ENCODE measurements at places on chromosomes 7 and 10.
A peak's percentile ranks its signal among the peaks of the same experiment; 100 is the strongest.

GRCh38 chr10:34351161-34351560 is 463.9 kb downstream of the PARD3 start:
- no peak for DNase-seq

GRCh38 chr10:115861864-115862263 is 411.1 kb downstream of the GFRA1 start:
- DNase-seq, result no peak

DNA sequence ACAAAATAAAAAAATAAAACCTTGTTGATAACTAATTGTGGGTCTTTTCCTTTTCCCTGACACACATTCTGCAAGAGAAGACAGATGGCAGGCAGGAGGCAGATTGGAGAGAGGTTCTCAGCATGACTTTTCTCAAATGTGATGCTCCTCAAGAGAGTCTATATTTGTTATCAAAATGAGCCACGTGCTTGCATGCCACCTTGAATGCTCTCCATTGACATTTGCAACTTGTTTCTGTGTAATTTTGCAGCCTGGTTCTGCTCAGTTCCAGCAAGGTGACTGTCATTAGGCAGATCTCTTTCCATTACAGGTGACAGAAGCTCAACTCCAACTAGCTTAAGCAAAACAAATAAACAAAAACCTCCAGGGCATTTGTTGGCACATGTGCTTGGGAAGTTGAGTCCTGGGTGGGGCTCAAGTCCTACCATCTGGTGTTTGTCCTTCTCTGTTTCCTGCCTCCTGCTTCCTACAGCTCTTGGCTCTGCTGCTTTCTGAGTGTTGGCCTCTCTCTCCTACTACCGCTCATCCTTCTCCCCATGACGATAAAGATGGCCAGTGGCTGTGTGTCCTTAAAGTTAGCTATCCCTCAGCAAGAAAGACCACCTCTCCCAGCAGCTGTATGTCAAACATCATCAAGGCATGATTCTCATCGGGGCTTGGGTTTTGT is 56.7 kb downstream of the GRK5 start:
- no peak for DNase-seq

GRCh38 chr10:1440897-1441296 is 296.4 kb downstream of the ADARB2 start:
- DNase-seq, result no peak

DNA sequence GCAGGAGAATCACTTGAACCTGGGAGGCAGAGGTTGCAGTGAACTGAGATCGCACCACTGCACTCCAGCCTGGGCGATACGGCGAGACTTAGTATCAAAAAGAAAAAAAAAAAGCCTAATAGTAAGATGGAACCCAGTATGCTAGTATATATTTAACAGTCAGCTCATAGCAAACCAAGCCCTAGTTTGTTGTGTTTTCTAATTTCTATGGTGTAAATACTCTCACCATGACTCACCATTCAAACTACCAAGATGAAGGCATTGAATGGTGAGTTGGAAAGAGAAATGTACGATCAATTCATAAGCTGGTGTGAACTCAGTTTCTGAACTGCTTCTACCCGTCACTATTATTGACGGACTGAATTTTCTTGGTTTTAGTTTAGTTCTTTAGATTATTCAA is 173.7 kb upstream of the KAT6B start:
- no peak for DNase-seq

DNA sequence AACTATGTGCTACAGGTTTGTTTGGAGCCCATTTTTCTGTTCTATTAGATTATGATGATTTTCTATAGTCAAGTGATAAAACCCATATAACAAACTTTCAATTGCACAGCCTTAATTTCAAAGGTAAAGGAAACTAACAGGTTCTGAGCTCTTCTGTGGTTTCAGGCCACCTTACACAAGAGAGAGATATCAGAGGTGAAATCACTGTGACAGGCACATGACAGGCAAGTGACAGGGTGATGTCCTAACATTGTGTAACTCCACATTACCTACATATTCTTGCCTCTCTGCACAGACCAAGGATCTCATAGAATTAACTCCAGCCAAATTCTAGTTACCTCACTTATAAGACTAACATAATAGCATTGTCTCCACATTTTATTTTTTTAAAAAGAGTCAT is 35.0 kb downstream of the ZNF22 start:
- DNase-seq, result no peak

DNA sequence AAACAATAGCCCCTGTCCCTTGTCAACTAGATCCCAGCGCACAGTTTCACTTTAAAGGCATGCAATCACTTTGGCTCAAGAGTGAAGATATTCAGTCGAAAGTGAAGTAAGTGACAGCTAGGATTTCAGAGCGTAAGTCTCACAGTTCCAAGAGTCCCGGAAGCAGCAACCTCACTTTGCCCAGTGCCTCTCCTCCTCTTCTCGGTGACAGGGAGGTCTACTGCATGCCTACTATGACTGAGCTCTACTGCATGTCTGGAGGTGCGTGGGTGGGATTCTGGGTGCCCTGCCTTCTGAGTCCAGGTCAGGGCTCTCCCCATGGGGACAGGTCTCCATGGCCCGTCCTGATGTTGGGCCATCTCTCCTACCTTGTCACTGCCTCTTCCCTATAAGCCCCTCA is 17.0 kb downstream of the PRKCQ start:
- no peak for DNase-seq

DNA sequence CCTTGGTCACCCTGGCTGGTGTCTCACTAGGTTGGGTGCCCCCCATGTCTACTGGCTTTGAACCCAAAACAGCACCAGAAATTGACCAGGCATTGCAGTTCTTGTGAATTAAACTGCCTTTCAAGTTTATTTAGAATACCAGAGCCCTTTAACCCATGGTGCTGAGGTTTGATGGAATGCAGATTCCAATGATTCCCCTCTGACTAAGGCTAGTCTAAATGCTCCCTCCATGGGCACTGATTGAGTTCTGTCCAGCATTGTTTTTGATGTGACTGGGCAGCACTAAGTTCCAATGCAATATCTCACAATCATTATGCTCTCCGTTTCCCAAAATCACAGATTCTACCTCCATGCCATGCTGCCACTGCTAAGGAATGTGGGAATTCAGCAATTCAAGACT is 1047.4 kb upstream of the LRRN3 start:
- DNase-seq, result no peak

- DNase-seq, result no peak
Measured at GRCh38 chr10:110762849-110763211, 108.9 kb upstream of the PDCD4 start.

GRCh38 chr10:77027576-77027975 is 610.0 kb downstream of the KCNMA1 start:
- no peak for DNase-seq

DNA sequence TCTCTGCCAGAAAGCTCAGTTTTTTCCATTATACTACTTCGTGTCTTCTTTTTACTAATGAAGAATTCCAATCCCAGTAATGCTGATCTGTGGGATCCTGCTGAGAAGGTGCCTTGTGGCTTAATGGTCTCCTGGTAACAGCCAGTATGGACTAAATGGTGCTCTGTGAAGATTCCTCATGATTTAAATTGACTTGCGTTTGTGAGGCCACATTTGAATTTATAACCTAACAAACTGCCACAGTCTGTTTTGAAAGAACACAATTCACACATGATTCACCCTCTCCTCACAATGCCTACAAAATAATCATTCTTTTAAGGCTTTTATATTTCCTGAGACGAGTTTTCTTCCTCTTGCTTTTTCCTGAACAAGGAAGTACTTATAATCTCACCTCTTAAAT is 140.0 kb downstream of the MBL2 start:
- no peak for DNase-seq

DNA sequence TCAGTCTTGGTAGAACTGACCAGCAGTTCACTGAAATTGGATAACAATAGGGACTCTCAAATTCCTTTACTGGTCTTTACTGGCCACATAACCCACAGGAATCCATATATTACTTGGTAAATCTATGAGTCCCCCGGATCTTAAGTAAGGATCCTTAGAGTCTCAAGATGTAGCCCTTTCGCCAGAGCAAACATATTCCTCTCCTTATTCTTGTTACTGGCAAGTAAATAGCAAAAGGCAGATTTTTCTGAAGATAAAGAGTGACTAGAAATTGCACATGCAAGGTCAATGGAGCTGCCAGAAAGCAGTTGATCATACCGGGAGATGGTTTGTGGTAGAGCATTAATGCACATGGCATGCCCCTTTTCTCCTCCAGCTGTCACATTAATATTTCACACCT is 283.0 kb downstream of the HDAC9 start:
- DNase-seq, result no peak

GRCh38 chr10:69710008-69710888 is 80.2 kb downstream of the FAM241B start:
- DNase-seq, result no peak

- DNase-seq, result no peak
Measured at GRCh38 chr10:46304062-46304461, 17.3 kb downstream of the ANTXRL start.

GRCh38 chr7:50962962-50963374 is 180.3 kb upstream of the GRB10 start:
- no peak for DNase-seq

DNA sequence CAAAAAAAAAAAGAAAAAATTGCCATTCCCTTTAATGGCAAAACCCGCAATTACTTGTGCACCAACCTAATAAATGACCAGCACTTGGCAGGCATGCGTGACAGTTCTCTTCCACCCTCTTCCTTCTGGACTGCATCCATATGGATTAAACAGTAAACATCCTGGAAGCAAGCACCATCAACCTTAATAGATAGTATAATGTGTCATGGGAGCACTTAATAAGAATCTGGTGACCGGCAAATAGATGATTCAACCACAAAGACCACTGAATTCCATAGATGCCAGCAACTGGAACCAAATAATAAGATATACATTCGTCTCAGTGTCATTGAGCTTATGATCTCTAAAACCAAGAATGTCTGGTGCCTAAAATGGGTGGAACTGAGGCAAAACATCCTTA is 610.2 kb downstream of the CALN1 start:
- DNase-seq, result no peak

- DNase-seq, result no peak
Measured at GRCh38 chr10:98516352-98516751, 69.6 kb upstream of the HPS1 start.

DNA sequence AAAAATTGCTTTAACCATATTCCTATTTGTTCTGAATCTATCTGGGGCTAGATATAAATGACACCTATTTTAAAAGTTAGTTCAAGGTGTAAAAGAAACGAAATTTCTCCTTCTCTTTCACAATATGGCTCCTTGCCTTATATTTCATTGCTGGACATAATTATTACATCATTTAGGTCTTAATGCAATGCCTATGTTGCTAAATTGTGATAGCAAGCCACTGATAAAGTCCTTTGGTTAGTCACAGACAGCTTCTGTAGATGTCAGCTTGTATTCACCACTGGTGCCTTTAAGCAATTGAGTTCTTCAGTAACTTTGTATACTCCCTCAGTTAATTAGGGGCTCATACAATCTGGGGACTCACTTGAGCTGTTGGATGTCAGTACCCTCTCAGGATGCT is 1236.6 kb downstream of the GATA3 start:
- DNase-seq, result no peak

- DNase-seq, result peak; percentile 71
Measured at GRCh38 chr10:78964952-78965633, 103.7 kb upstream of the ZMIZ1 start.

DNA sequence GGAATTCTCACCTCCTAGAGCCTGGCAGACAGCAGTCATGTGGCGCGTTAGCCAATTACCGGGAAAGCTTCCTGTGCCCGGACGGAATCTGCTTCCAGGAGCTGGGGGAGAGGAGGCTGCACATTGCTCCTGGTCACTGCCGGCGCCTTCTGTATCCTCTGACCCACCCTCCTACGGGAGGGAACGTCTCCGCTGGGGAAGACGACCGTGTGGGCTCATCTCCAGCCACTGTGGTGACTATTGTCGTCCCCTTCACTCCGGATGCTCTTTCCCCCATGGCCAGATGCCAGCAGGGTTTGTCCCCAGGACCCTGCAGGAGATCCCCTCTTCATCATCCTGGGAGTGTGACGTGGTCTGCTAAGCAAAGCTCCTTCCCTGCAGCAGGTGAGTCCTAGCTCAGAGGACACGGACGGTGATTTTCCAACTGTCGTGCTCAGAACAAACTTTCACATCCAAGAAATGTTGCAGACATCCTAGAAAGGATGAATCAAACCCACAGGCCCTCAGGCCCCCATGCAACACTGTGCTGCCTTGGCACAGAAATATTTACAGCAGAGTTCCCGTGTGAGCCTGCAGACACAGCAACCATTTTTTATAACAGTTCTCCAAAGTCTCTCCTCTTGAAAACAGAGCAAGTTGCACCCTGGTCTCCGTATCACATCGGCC is 29.6 kb upstream of the FAM20C start:
- no peak for DNase-seq

- no peak for DNase-seq
Measured at GRCh38 chr10:60828489-60828852, 50.2 kb downstream of the CDK1 start.

DNA sequence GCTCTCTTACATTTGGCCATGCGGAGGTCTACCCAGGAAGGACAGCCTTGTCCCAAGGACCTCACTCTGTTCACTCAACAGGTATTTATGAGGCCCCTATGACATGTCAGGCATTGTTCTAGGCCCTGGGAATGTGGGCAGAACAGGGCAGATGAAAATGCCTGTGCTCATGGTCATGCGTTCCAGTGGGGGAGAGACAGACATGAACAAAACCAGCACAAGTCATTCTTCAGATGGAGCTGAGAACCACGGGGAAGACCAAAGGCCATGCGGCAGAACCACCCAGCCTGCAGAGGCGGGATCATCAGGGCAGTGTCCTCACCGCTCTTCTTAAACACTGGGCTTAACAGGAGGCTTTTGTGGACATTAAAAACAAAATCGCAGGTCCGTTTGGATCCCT is 636.1 kb downstream of the SDK1 start:
- no peak for DNase-seq

DNA sequence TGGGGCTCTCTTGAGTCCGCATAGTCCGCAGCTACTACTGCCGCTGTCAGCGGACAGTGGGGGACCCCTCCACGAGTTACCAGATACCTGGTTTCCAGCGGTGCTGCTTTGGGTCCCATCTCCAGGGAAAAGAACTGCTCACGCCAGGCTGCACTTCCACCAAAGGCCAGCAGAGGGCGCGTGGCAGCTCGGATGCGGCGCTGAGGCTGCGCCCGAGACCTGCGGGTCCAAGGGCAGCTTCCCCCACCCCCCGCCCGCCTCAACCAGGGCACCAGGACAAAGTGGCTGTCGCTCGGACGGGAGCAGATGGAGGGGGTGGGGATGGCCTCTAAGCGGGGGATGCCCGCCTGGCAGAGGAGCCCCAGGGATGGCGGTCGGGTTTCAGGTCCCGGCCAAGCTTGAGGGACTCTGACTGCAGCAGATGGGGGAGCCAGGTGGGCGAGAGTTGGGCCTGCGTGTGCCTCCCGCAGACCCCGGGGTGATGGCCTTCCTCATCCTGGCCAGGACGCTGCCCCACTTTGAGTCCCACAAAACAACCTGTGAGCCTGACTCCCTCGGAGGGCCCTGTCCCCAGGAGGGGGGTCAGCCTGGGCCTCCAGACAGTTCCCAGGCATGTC is 23.8 kb upstream of the ZNF735 start:
- no peak for DNase-seq

DNA sequence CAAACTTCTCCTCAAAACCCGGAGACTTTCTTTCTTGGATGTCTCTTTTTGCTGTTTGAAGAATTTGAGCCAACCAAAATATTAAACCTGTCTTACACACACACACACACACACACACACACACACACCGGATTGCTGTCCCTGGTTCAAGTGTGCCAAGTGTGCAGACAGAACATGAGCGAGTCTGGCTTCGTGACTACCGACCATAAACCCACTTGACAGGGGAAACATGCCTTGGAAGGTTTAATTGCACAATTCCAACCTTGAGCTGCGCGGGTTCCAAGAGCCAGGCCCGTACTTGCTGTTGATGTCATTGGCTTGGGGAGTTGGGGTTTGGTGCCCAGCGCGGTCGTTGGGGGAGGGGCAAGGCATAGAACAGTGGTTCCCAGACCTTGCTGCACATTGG is 1.7 kb downstream of the EGFR start:
- DNase-seq, result no peak
